ENCODE measurements at places on chromosomes 16 and 17.
A peak's percentile ranks its signal among the peaks of the same experiment; 100 is the strongest.

- peak; percentile 56 for DNase-seq
Observed at GRCh38 chr17:79400989-79401703, 209.7 kb downstream of the RBFOX3 start.

DNA sequence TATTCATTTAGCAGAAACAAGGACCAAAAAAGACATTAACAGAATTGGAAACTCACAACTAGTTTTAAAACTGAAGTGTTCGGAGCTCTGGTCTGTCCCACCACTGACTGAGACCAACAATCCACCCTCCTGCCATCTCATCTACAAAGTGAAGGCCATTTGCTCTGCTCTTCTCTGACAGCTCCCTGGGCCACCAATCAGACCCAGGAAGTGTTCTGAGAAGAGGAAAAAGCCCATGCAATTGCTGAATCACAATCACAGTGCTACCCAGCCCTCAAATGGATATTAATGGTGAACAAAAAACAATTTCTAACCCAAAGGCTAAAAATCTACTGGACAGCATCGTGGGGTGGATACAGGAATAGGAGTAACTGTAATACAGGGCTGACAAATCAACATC lies 2.1 kb downstream of the RPL23 start:
- no peak for DNase-seq

- DNase-seq: no peak
Observed at GRCh38 chr16:9092978-9093344, 1.5 kb downstream of the HAPSTR1 start.

DNA sequence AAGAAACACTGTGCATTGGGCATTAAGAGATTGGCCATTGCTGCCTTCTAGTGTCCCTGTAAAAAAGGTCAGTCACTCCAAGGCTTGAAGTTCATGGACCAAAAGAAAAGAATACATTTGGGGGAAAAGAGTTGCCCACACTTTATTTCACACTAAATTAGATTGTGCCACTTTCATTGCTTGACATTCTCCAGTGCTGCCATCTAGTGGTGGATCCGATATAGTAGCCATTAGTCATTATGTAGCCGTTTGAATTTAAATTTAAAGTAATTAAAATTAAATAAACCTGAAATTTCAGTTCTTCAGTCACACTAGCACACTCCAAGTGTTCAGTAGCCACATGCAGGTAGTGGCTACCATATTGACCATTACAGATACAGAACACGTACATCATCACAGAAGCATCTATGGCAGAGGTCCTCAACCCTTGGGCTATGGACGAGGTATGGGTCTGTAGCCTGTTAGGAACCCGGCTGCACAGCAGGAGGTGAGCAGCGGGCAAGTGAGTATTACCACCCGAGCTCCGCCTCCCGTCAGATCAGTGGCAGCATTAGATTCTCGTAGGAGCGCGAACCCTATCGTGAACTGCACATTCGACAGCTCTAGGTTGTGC lies 21.9 kb upstream of the CDH5 start:
- no peak for DNase-seq

DNA sequence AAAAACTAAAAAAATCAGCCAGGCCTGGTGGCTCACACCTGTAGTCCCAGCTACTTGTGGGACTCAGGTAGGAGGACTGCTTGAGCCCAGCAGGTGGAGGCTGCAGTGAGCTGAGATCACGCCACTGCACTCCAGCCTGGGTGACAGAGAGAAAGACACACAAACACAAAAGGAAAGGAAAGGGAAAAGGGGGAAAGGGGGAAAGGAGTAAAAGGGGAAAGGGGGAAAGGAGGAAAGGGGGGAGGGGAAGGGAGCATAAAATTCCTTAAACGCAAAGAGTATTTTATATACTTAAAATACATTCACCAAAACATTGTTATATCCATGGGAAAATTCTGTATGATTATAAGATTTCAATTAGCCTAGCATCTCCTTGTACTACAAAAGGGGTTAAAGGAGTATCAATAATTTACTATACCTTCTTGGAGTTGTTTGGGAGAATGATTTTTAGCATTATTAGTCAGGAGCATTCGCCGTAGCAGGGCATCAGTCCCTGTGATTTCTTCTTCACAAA lies 17.3 kb upstream of the BRIP1 start:
- no peak for DNase-seq

GRCh38 chr17:32155896-32156295 lies 13.6 kb downstream of the RHOT1 start:
- no peak for DNase-seq
